ENCODE measurements at places on chromosomes 12 and 14. TPM values are rescaled to one million over a fixed set of nuclear protein-coding genes. Genes with fewer than 3 reads are reported as not detected.

ACACB gene
- 23.2 TPM for total RNA-seq

GLS2 gene
- total RNA-seq: 4.4 TPM

CCDC175 gene
- total RNA-seq: not detected

SERPINA1 gene
- total RNA-seq: not detected

CBLN3 gene
- total RNA-seq: 3.8 TPM

DNA sequence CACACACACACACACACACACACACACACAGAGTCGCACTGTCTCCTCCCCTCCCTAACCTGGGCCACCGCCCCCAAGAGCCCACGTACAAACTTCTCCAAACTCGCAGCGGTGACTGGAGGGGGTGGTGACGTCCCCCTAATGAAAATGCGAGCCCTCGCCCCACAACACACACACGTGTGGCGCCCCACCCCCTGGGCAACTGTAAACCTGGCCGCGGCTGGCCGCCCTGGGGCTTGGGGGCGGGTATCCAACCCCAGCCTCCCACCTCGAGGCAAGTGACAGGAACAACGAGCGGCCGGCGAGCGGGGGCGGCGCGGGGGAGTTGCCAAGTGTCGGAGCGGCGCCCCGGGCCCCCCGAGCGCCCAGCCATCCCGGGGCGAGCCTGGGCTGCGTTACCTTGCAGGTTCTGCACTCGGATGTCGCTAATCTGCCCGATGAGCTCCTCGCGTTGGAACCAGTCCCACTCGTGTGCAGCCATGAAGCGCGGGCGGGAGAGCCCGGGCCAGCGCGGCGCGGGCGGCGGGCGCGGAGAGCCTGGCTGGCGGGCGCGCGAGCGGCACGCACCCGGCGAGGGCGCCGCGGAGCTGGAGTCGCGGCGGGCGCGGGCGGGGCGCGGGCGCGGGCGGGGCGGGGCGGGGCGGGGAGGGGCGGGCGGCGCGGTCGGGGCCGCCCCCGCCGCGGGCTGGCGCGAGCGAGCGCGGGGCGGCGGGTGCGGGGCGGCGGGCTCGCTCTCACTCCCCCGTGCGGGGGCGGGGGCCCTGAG lies at the start of gene CLMN:
Gene CLMN (minus strand): TSS at position 597 of the 766 bp plus-strand sequence. CDS start 116 bp downstream, at position 481.
- DNase-seq: peak; percentile 68

- no peak for DNase-seq
These were observed 1.3 kb downstream of the SBNO1 start for GRCh38 chr12:123363390-123363739.

- peak; percentile 1 for DNase-seq
These were observed 2.3 kb upstream of the ACVRL1 start for GRCh38 chr12:51904951-51905470.

GRCh38 chr14:65847075-65847847 lies 434.7 kb downstream of the FUT8 start:
- DNase-seq: peak; percentile 63

- DNase-seq: no peak
These were observed 3.6 kb downstream of the SMARCD1 start for GRCh38 chr12:50088577-50089335.

- DNase-seq: no peak
These were observed 29.8 kb downstream of the PIWIL1 start for GRCh38 chr12:130367523-130367922.

GRCh38 chr12:52097045-52097666 lies 17.7 kb downstream of the SMIM41 start:
- DNase-seq: no peak

DNA sequence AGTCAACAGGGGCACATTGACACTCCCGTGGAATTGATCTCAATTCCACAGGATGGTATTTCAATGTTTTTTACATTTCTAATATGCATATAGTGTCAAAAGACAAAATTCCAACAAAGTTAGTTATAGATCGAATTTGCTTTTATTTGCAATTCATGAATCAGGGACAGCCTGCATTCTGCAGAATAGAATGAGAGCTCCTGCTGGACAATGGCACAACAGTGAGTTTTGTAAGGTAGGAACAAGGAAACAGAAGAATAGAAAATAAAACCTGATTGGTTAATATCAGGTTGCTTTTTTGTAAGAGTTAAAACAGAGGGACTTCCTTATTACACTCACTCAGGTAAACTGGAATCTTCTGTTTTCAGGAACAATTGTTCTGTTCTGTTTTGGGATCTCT lies 32.8 kb upstream of the NEDD1 start:
- DNase-seq: no peak

DNA sequence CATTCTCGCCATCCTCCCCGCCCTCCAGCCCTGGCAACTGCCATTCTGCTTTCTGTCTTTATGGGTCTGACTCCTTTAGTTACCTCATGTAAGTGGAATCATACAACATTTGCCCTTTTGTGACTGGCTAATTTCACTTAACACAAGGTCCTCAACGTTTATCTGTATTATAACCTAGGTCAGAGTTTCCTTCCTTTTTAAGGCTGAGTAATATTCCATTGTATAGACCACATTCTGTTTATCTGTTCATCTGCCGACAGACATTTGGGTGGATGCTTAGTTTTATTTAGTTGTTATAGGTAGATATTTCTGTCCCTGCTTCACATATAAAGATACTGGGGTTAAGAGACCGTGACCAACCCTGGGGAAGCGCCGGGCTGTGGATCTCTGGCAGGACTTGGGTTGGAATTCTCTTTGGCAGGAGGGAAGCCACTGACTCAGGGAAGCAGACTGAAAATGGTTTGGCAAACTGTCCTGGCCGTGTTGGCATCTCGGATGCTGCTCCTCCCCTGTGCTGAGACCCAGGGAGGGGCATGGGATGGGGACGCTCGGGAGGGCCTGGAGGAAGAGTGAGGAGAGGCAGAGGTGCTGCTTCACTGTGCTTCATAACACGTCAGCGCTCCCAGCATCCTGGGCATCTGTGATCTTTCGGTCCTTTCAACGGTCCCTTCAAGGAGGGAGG lies 38.9 kb downstream of the TEAD4 start:
- no peak for DNase-seq

GRCh38 chr12:124620606-124621295 lies 53.3 kb upstream of the NCOR2 start:
- no peak for DNase-seq

GRCh38 chr12:21940549-21941505 lies at the start of gene ABCC9:
Gene ABCC9 (minus strand): TSS chr12:21941426. CDS start chr12:21936674, 4,752 bp downstream.
- DNase-seq: peak; percentile 38

- DNase-seq: no peak
These were observed 887 bp upstream of the APOBEC1 start for GRCh38 chr12:7666595-7666994.

- no peak for DNase-seq
These were observed 105.1 kb downstream of the SCARB1 start for GRCh38 chr12:124758266-124759220.

GRCh38 chr14:59454139-59454538 lies 11.0 kb downstream of the GPR135 start:
- no peak for DNase-seq

DNA sequence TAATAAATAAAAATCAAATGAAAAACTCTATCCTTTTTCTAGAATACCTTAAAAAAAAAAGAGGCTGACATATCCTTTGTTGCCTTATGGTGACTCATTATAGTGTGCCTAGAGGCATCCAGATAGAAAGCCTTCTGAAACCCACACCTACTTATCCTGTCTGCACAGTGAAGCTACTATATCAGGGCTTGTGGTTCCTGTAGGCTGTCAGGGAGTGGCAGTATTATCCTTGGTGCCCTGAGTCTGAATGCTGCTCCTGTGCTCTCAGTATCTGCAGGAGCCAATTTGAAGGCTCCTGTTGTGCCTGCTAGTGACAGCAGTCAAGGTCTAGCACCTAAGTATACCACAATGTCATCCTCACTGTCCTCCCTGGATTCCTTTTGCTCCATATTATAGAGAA lies 168.4 kb upstream of the AVPR1A start:
- no peak for DNase-seq

Measured in activated naive CD8-positive, alpha-beta T cell treated with anti-CD3 and anti-CD28 coated beads, Interleukin-2, amount 10 ng/mL, durations not matched to agents 7 days and 5 days (primary cell).